ENCODE measurements at places on chromosomes 5 and 9.
A peak's percentile ranks its signal among the peaks of the same experiment; 100 is the strongest.

DNA sequence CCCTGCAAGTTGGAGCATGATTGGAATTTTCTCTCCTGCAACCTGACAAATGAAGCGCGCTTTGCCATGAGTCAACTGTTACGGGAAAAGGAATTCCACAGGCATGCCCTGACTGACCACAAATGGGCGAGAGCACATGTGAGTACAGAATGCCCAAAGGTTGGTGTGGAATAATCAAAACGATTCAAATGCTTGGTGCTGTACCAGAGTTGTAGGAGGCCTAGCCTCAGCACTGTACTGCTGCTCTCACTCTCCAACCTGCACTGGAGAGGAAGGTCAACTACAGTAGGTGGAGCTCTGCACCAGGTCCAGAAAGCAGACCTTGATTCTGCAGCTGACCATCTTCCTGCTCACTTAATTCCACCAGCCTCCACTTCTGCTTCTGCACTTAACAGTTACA, 406.9 kb upstream of the ACTBL2 start:
- no peak for DNase-seq

DNA sequence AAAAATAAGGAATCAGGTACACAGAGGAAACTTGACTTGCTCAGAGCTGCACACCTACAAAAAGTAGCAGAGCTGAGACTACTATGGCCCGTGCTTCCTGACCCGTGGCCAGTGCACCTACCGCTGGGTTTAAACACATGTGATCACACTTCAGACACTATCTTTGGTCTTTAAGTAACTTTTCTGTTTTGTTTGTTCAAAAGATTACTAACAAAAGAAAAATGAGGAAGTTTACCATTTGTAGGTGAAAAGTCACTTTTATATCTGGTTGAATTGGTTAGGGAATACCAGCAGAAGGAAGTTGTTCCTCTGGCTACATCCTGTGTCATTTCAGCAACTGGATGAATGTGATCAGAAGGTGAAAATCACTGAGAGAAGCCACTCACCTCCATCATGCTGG, 6.5 kb upstream of the SYK start:
- DNase-seq = no peak

DNA sequence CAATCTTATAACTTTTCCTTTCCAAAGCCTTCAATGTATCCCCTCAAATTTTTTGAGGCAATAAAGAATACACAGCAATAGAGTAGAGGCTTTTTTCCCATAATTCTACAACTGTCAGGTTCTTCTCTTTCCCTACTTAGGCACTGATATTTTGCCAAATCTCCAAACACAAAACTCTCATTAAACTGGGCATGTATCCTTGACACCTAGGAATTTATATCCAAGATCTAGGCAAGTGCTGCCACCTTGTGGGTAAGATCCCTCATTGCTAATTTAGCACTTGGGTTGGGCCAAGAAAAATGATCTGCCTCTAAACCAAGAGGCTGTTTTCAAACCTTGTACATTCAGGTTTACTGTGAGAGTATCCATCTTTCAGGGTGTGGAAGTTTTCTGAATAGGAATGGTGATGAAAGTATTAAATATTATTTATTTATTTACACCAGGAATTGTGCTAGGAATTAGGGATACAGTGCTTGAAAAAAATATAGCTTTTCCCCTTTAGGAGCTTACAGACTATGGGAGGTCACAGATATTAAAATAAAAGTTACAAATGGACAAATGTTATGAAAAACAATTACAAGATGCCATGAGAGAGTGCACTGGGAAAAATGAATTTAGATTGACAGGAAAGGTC, 17.6 kb downstream of the TSTD2 start:
- peak; percentile 72 for DNase-seq

GRCh38 chr5:40674661-40675235, 5.0 kb upstream of the PTGER4 start:
- no peak for DNase-seq

DNA sequence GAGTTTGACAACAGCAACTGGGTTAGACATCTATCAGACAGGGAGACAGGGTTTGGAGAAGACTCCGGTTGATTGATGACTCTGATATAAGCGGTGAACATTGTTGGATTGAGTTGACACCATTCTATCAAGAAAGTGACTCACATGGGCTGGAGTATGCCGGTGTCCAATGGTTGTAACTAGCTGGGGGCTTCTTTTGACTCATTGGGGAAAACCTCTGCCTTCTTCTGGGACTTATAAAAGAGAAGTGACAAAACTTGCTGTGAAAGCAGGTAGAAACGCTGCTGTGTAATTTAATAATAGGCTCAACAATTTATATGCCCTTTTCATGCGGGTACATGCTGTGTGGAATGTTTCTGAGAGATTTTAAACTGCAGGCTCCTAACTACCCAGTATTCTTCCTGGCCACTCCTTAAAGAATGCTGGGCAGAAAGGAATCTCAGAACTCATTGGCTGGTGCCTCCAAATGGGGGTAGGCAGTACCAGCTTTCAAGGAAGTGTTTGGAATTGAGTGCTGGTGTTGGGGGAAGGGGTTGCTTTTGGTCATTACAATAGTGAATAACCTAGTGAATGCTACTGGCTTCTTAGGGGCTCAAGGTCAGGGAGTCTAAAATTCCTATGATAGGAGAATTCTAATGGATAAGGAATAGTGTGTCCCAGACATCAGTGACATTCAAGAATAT, 43.9 kb downstream of the FYB1 start:
- DNase-seq = no peak

DNA sequence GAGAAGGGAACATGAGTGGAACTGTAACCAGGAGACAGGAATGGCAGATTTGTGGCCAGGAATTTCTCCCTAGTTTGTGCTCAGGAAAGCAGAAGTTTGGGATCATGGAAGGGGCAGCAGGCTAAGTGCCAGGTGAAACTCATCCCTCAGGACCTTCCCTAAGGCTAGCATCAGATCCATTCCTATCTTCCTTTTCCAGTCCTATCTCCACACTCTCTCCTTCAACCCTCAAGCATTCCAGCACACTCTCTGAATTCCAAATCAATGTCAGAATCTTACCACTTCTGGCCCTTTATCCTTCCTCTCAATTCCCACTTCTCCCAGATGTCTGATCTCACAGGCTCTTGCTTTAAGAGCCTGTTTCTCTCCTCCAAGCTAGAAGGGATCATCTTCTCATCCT, 53.2 kb upstream of the GRIA1 start:
- DNase-seq = no peak

- DNase-seq = no peak
Observed at GRCh38 chr5:41465493-41466171, 44.8 kb downstream of the PLCXD3 start.

All from activated CD4-positive, alpha-beta T cell treated with anti-CD3 and anti-CD28 coated beads, Interleukin-2, amount 10 ng/mL, durations not matched to agents 7 days and 5 days (primary cell).